ENCODE measurements at places on chromosomes 13 and 19.

GRCh38 chr13:26584713-26585112 lies 27.2 kb downstream of the WASF3 start:
- DNase-seq: no peak

DNA sequence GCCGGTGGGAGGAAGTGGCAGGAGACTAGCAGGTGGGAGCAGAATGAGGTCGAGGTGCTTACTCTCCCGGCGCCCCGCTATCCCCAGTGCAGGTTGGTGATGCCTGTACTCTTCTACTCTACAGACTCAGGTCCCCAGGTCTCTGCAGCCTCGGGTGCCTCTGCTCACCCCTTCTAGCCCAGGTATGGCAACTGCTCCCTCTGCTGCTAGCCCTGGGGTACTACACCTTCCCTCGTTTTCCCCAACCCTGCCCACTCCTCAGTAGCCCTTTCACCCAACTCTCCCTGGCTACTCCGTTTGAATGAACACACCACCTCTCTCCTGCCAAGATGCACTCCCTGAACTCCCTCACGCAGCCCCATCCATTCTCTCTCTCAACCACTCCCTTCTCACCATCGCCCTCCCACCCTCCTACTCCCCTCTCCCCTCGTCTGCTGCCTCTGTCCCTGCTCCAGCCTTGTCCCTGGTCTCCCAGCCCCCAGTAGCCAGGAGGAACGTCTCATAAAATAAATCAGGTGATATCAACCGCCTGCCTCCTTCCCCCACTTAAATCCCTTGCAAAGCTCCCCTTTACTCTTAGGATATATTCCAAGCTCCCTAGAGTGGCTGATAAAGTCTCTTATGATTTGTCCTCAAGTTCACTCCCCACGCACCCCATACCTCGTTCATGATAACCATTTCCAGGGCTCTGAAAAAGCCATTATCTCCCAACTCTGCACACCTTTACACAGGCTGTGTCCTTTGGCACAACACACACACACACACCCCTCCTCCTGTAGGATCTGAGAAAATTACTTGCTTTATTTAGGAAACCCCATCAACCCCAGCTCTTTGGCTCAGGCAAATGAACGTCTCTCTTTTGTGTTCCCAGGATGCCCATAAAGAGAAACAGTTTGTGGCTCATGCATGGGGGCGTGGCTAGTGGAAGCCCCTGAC lies 8.2 kb upstream of the MEIS3 start:
- no peak for DNase-seq

DNA sequence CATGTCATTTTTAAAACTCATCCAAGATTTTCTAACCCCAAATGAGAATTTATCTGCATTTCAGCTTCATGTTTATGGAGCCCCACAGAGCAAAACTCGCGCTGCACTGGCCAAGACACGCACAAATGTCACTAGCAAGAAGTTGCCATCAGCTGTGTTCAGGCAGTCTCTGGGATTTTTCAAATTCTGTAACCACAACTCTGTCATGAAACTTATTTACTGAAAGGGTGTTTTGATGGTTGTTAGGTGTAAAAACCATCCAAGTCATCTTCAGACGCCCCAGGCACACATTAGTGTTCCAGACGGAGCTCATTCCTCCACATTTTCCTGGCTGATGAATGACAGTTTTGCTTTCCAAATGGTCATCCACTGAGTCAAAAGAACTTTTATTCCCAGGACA lies 63.4 kb downstream of the SLC7A1 start:
- no peak for DNase-seq

- no peak for DNase-seq
Observed at GRCh38 chr19:19582471-19582870, 36.0 kb downstream of the PBX4 start.

GRCh38 chr13:20989656-20990321 lies 71.6 kb downstream of the LATS2 start:
- no peak for DNase-seq

DNA sequence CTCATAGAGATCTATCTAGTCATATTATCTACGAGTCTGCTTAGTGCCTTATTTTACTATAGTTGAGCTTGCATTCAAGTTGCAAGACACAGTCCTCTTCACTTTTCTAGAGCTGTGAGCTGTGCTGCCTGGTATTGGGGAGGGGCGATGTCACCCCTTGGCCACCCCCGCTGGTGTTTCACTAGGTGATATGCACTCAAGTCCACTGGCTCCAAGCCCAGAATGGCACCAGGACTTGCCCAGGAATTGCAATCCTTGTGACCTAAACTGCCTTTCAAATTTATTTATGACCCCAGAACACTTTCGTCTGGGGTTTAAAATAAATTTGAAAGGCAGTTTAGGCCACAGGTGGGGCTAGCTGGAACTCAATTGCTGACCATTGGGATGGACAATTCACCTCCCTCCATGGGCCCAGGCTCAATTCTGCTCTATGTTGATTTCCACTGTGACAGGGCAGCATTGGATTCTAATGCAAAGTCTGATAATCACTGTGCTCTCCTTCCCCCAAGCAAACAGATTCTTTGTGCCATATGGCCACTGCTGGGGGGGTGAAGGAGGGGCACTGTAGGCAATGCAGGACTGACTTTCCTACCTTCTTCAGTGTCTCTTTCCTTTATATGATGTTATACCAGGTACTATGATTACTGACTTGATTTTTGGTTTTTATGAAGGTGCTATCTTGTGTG lies 1244.2 kb upstream of the MIR17HG start:
- no peak for DNase-seq

DNA sequence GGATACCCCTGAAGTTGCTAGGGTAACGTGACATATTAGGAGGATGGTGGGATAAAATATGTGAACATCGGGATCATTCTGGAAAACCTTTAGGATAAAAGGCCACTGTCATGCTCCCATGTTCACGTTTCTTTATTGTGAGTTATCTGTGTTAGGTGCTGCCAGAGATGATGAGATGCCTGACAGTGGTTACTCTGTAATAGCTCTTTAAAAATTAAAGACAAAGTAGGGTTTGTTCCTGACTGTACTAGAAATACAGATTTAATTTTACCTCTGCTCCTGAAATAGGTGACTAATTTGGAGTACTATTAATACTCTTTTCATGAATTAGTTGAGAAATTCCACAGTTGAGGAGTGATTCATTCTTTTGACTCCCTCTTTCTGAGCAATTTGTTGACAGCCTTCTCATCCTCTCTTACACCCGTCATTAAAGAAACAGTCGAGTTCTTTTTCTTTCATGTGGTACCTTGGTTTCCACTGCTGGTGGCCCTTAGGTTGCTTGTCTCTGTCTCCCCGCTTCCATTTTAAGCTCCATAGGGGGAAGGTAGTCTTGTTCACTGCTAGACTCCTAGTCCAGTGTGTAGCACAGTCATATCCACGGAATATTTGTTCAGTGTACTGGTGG lies 28.4 kb downstream of the SAE1 start:
- DNase-seq: no peak

DNA sequence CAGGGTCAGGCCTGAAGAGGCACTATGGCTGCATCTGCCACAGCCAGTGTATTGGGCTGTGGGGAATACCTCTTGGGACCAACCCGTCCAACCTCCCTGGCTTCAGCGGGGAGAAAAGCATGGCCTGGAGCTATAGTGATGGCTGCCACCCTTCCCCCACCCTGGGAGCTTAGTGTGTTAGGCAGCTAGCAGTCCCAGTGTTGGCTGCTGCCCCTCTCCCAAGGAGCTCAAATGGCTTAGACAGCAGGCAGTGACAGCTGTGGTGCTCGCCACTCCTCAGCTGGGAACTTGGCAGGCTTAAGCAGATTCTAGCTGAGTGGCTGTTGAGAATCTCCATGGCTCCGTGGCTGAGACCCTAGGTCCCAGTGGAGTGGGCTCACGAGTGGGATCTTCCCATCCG lies 19.7 kb downstream of the ACOD1 start:
- DNase-seq: no peak

GRCh38 chr19:14085309-14085995 lies at the start of gene C19orf67:
TSS of gene C19orf67 (minus strand) at chr19:14085783. CDS start at chr19:14085627, 156 bp downstream.
- no peak for DNase-seq

- DNase-seq: no peak
Observed at GRCh38 chr19:15453906-15454860, 4.4 kb upstream of the WIZ start.

Data from activated gamma-delta T cell (primary cell).